CD4-positive, alpha-beta T cell treated with Interleukin-1 beta for 1 hour (primary cell): ENCODE measurements at places on chromosomes 6 and 20.

DNA sequence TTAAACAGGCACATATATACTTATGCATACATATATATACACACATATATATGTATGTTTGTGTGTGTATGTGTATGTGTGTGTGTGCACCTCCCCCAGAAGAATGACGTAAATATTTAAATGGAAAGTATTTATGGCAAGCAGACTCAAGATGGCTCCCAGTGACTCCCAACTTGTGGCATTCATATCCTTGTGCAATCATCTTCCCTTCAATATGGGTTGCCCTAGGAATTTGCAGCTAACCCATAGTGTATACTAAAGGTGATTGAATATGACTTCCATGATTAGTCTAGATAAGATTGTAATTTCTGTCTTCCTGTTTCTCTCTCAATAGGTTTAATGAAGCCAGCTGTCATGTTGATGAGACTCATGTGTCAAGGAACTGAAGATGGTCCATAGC is 127.6 kb downstream of the TRDN start:
- DNase-seq, result no peak

DNA sequence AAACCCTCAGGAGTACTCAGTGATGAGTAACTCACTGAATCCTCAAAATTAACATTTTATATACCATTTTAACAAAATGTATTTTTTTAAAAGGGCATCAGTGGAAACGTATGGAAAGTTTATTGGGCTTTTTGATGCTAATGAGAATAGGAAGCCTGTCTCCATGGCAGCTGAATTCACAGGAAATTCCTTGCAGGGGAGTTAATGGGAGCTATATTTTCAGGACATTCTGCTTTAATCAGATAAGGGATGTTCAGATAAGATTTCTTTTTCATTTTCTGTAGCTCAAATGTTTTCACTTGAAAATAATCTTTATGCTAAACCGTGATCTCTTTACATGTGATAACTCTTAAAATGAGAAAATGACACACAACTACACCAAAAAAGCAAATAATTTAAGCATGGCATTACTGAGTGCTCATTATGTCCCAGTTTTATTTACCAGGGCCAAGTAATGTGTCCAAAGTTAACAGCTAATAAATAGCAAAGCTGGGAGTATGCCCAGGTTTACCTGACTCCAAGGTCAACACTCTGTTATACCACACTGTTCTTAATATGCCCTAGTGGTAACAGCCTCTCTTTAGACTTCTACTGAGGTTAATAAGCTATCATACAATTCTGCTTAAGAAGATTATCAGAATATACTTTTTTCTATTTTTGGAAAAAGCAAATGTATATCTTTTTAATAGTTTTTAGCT is 348.1 kb downstream of the GRIK2 start:
- no peak for DNase-seq

DNA sequence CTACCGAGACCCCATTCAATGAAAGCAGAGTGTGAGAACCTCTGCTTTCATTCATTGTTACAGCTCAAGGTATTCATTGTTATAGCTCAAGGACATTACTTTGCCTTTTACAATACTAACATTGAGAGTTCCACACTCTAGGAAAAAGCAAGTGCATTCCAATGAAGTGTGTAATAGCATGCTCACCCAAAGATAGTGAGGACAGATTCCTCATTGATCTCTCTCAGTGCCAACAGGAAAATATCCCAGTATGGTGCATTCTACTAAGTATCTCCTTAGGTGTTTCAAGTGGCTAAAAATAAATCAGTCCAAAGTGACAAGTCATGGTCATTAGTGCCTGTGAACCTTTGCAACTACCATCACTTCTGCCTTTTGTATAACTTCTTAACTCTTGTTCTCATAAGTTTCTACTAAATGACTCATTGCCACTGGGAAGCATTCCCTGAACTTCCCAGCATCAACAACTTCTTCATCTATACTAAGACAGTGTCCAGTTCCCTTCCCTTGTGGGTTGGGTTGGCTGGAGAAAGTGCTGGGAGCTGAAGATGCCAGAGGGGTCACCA is 140.7 kb upstream of the STXBP5 start:
- no peak for DNase-seq

GRCh38 chr6:137036566-137037300 is 8.0 kb downstream of the IL20RA start:
- no peak for DNase-seq

GRCh38 chr20:1946442-1946761 is 47.5 kb downstream of the PDYN start:
- DNase-seq, result no peak

GRCh38 chr20:35432430-35432735 is 5.6 kb downstream of the GDF5 start:
- no peak for DNase-seq

- no peak for DNase-seq
Measured at GRCh38 chr20:19808498-19808897, 50.4 kb downstream of the RIN2 start.

GRCh38 chr6:138450445-138450844 is 46.4 kb downstream of the HEBP2 start:
- no peak for DNase-seq

DNA sequence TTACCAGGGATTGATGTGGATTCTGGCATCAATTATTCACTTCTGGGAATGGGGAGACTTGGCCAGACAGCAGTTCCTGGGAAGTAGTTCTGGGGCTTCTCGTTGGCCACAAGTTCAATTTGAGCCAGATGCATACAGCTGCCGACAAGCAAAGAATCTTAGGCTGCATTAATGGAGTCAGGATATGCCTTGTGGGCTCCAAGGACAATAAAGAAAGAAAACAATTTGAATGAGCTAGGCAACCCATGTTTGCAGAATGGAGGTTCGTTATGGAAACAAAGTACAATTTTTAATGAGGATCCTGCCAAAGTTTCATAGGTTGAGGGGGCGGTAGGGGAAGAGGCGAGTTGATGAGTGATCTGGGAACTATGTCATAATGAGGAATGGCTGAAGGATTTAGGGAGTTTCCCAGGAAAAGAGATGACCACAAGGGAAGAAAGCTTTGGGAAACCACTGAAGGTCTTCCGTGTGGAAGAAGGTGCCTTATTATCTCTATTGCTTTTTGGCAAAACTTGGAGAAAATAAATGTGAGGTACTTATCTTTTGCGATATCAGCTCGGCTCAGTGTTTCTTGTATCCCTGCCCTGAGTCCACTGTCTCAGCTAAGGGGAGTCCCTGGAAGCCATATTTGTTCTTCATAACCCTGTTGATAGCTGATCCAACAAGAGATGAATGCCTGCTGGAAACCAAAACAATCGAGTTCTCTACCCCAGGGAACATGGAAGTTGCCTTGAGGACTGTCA is 181.0 kb upstream of the ZNF217 start:
- DNase-seq, result no peak

GRCh38 chr6:33192671-33193602 is 670 bp upstream of the COL11A2 start:
- peak; percentile 29 for DNase-seq

DNA sequence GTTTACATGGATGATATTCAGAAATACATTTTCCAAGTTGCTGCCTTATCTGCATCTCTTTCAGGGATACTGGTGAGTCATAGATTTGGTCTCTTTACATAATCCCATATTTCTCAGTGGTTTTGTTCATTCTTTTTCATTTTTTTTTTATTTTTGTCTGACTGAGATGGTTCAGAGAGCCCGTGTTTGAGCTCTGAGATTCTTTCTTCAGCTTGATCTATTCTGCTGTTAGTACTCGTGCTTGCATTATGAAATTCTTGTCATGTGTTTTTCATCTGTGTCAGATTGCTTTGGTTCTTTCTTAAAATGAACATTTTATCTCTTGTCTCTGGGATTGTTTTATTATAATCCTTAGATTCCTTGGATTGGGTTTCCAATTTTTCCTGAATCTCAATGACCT is 317.3 kb downstream of the DOK5 start:
- no peak for DNase-seq

- DNase-seq, result no peak
Measured at GRCh38 chr20:39800111-39800510, 838.0 kb downstream of the DHX35 start.

GRCh38 chr6:128097009-128097408 is 196.2 kb upstream of the THEMIS start:
- no peak for DNase-seq

GRCh38 chr20:23520185-23520584 is 29.3 kb downstream of the CST8 start:
- DNase-seq, result no peak

- DNase-seq, result peak; percentile 52
Measured at GRCh38 chr6:79813854-79814709, 133.3 kb downstream of the ELOVL4 start.

- no peak for DNase-seq
Measured at GRCh38 chr6:39416728-39417127, 94.2 kb upstream of the KCNK16 start.

GRCh38 chr6:54737247-54737646 is 109.3 kb upstream of the FAM83B start:
- DNase-seq, result no peak

DNA sequence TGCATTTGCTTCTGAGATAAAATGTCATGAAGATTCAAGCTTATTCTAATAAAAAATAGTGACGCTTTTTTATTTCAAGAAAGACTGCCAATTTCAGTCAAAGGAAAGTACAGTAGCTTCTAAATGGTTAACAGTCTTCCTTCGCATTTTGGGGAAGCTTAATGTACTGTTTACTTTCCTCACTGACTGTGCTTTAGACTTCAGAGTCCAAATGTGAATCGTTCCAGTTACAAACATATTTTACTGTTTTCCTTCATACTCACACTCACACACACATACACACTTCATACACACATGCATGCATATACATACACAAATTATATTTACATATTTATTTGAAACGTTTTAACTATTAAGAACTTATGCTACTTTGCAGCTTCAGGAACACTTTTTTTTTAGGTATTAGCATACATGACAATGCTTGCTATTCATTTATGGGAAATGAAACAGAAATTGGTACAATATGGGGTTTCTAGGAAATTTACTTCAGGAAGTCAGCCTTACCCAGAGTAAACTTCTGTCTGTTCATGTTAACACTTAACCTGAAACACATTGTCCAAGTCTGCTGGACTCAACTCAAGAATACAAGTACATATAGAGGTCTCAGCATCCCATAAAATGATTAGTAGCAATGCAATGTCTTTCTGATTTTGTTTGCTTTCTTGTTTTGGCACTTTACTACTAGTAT is 145.4 kb downstream of the RPS12 start:
- DNase-seq, result no peak

- no peak for DNase-seq
Measured at GRCh38 chr6:85078058-85078457, 313.7 kb upstream of the TBX18 start.

DNA sequence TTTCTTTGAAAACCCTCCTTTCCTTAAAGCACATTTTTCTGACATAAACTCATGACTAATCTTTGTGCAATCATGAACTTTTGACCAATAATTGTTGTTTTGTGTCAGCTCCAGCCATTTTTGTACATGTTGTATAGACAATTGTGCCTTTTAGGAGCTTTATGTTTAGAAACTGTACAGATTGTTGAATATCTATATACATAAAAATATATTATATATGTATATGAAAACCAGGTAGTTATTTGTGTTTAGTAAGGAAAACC is 125.7 kb upstream of the EDN1 start:
- no peak for DNase-seq

GRCh38 chr6:12263403-12263802 is 26.8 kb upstream of the EDN1 start:
- DNase-seq, result no peak

DNA sequence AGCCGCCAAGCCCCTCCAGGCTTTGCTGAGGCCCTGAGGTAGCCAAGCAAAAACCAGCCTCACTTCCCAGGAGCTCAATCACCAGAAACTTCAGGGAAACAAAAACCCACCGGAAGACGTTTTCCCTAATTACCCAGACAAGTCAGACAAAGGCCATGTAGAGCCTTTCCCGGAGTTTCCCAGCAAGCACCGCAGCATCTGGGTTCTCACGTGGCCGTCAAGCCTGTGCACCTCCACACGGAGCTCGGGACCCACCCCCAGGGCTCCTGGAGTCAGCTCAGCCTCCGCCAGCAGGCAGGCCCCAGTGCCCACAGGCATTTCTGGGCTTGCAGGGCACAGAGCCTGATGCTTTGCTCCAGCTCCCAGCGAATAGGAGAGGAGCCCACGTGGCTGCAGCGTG is 10.1 kb upstream of the MRGBP start:
- DNase-seq, result no peak

GRCh38 chr20:54276577-54277169 is 68.8 kb downstream of the PFDN4 start:
- DNase-seq, result no peak

GRCh38 chr20:17849901-17850683 is 118.5 kb downstream of the SNX5 start:
- DNase-seq, result no peak

GRCh38 chr6:35500782-35501181 is 3.9 kb upstream of the TEAD3 start:
- DNase-seq, result no peak

DNA sequence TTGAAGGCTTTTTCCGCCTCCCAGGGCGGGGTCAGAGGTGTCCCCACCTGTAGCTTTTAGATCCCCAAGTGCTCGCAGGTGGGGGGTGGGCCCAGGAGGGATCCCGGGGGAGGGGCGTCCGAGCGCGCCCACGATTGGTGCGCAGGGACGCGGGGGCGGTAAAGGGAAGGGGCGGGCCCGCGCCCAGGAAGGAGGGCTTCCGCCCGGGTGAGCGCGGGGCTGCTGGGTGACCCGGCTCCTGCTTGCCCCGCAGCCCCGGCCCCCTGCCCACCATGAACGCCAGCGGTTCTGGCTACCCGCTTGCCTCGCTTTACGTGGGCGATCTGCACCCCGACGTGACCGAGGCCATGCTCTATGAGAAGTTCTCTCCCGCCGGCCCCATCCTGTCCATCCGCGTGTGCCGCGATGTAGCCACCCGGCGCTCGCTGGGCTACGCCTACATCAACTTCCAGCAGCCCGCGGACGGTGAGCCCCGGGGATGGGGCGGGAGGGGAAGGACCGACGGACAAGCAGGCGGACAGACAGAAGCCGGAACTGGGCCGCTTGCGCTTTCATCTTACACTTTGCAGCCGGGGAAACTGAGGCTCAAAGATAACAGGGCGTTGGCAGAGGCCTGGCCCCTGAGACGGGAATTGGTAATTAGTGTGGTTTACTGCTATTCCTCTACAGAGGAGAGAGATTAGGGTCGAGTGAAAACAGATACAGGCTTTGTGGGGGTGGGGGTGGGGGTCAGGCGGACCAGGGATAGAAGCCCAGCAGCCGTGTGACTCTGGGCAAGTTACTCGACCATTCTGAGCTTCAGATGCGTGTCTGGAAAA is at the start of gene PABPC1L:
TSS of gene PABPC1L (plus strand) at position 189 of the 818 bp plus-strand sequence. CDS start at position 273, 84 bp downstream.
- peak; percentile 79 for DNase-seq

GRCh38 chr6:43880236-43881137 is 110.5 kb downstream of the VEGFA start:
- DNase-seq, result no peak

- no peak for DNase-seq
Measured at GRCh38 chr6:167404385-167405049, 79.6 kb downstream of the TTLL2 start.

GRCh38 chr20:51423290-51423667 is 119.2 kb downstream of the NFATC2 start:
- DNase-seq, result no peak

GRCh38 chr6:146915671-146916127 is 288.5 kb upstream of the STXBP5 start:
- DNase-seq, result no peak

- DNase-seq, result no peak
Measured at GRCh38 chr6:37689381-37689780, 8.3 kb downstream of the MDGA1 start.
